CD4-positive, alpha-beta memory T cell (primary cell): ENCODE measurements at places on chromosomes 4 and X.

DNA sequence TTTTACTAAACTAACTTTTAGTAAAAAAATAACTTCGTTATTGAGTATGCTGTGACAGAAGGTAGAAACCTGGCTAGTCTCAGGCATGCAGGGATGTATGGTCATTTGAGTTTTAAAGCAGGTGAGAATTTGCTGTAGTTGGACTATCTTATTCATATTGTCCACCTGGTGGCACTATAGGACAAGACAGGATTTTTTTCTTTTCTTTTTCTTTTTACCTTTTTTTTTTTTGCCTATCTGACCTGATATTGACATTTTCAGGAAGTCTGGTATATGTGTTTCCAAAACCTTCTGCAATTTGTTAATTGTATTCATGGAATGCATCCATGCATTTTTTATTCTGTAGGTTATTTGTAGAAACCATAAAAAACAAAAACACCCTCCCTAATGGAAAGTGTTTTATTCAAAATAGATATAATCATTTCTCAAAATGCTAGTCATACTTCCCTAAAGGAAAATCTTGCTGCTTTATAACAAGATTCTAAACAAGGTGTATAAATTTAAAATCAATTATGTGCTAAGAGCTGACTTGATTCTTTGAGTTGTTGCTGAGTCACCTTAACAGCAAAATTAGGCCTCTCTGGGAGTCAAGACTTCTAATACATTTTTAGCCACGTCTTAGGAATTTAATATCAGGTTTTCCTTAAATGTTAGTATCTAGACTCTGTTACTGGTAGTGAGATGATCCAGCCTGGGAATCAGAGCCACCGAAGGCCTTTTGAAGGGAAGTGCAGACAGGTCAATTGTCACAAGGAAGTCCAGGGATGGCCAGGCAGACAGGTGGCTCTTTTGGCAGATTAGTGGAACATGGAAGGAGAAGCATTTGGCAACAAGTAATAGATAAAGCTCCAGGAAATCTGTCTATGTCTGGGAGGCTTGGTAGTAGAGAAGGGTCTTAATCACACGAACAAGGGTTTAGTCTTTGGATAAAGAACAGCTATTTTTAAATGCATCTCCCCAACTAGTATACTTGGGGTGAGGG is 201.3 kb upstream of the GNPDA2 start:
- no peak for DNase-seq

DNA sequence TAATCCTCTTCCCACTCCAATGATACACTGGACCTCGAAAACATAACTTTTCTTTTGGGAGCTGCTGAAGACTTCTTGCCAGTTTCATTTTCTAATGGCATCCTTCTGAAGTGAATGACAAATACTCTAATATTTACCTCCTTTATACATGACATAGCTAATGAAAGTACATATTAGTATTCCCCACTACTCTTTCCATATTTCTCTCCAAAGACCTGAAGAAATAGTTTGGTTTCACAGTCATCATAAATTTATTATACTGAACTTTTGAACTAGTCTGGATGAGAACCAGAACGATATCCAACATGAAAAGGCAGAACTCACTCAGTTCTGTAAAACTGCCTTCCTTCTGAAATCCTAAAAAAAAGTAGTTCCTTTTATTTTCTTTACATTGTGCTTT is 139.1 kb downstream of the GPC3 start:
- DNase-seq, result no peak

- DNase-seq, result no peak
Observed at GRCh38 chr4:111997785-111998184, 147.5 kb upstream of the FAM241A start.

- DNase-seq, result peak; percentile 19
Observed at GRCh38 chr4:121255986-121256750, 92.0 kb upstream of the TNIP3 start.

- no peak for DNase-seq
Observed at GRCh38 chrX:66021401-66021764, 18.5 kb downstream of the VSIG4 start.
